ENCODE measurements at places on chromosomes 7 and 10. TPM values are rescaled to one million over a fixed set of nuclear protein-coding genes. Genes with fewer than 3 reads are reported as not detected.

The IL2RA gene
- total RNA-seq = not detected

- DNase-seq = peak; percentile 10
These were observed 41.7 kb downstream of the SP8 start for GRCh38 chr7:20744954-20745446.

The PILRA gene
- total RNA-seq = 0.38 TPM

DNA sequence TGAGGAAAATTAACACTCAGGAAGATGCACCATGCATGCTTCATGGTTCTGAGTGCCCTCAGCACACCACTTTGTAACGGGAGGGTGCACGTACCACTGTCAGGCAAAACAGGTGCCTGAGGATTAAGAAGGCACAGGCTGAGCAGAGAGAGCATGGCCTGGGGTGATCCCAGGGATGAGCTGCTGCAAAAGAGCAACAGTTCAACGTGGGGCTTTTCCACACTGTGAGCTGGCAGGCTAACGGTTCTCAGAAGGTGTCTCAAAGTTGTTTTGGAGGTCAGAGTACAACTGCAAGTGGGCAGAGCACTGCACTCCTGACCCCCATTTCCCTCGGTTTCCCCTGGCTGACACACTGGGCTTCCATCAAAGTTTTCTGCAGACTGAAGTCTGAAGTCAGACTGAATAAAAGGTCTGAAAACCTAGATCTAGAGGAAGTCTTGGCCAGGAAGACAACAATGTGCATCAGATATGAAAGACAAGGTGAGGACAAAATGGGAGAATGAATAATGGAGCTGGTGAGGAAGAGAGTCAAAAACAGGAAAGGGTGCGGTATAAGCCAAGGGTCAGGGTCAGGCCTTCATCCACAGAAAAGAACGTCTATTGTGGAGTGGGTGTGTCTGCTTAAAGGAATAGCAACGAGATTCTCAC is 20.5 kb downstream of the ZNF438 start:
- no peak for DNase-seq

DNA sequence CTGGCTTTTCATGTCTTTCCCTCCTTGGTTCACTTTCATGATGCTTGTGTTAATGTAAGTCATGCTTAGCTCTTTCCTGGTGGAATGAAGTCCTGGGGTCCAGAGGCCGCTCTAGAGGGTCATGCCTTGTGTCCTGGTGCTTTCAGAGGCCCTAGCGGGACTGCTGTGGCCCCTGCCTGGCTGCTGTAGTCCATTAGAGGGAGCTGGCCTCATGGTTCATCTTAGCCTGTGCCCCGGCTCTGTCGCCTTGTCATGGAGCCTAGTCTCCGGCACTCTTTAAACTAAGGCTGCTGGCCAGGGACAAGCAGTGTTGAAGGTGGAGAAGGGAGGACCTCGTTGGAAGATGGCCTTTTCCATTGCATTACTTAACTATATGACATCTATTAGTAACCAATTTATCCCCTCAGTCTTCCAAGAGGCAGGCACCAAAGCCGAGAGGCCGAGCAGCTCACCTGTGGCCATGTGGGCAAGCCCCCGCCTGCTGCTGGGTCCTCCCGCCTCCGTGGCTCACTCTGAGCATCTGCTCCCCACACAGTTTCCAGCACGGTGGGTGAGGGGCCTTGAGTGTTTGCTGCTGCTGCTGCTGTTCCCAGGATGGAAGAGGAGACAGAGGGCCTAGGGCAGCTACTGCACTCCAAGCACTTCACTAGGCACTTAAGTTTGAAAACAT is 5.0 kb upstream of the NDUFB2 start:
- DNase-seq = peak; percentile 77

- no peak for DNase-seq
These were observed 40.3 kb downstream of the SGCE start for GRCh38 chr7:94615666-94616065.

- no peak for DNase-seq
These were observed 125.3 kb downstream of the SGMS1 start for GRCh38 chr10:50498465-50498864.

DNA sequence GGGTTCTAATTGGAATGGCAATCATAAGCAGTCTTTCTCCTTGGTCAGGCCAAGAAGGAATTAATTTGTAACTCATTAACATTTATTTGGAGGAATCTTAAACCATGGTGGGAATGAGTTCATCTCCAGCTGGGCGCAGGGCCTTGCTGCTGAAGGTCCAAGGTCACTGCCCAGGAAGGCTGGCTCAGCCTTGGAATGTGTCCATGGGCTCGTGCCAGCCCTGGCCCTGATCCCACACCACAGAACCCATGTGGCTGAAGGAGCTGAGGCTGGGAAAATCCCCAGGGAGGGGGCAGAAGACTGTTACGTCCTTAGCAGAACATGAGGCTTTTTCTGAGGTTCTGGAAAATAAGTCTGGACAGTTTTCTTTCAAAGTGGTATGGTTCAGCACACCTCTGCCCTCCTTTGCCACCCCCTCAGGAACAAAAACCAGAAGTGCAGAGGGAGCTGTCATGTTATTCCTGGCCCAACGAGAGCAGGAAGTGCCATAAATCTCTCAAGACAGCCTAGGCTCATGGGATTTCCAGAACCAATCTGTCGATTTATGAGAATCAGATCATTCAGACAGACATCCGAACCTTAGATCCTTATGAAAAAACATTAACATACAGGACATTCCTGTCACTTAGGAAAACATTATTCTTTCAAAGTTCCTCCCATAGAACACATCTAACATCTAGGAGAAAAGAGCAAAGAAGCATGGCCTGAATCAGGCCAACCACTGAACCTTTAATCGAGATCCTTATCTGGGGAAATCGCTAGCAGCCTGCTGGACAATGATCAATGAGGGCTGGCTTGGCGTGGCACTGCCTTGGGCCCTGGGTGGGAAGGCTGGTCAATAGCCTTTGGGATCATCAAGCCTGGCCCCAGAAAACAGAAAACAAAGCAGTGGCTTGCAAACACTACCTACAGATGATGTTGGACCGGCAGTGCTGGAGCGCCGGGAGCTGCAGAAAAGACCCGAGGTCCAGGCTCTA is 134.3 kb downstream of the TAX1BP1 start:
- DNase-seq = no peak

GRCh38 chr7:124155432-124156022 is 122.7 kb upstream of the TMEM229A start:
- peak; percentile 58 for DNase-seq

DNA sequence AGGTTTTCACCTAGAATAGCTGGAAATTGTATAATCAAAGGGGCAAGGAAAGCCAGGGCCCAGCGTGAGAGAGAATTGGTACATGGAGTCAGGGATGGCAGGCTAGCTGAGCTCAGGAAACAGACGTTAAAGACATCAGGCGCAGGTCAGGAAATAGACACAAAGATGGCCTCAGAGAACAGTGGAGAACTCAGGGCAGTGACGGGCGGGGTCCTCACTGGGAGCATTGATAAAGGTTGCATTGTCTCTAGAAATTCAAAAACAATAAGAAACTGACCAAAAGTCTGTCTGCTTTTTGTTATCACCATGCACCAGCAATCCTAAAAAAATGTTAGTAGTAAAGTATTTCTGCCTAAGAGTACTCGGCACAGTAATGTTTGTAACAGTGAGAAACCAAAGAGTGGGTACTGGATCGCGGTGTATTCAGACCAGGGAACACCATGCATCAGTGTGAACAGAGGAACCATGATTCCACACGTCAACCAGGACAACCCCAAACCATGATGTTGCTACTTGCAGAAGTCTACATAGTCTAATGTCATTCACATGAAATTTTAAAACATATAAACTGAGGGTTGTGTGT is 81.9 kb upstream of the AUTS2 start:
- no peak for DNase-seq

- DNase-seq = peak; percentile 60
These were observed 29.8 kb upstream of the GNA12 start for GRCh38 chr7:2873686-2874551.

DNA sequence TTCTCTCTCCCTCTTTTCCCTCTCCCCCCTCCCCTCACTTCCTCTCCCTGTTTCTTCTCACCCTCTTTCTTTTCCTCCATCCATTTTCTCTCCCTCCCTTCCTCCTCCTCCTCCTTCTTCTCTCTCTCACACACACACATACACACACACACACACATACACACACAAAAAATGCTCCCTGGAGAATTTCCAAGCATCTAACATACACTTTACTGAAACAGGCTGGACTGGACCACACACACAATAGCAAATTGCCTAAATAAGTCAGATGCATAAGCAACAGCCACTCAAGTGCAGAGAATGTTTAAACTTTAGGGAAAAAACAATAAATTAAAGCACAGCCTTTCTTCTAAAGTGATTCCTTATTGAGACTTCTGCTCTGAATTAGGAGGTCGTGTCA is 267.7 kb downstream of the FGFR2 start:
- DNase-seq = no peak

DNA sequence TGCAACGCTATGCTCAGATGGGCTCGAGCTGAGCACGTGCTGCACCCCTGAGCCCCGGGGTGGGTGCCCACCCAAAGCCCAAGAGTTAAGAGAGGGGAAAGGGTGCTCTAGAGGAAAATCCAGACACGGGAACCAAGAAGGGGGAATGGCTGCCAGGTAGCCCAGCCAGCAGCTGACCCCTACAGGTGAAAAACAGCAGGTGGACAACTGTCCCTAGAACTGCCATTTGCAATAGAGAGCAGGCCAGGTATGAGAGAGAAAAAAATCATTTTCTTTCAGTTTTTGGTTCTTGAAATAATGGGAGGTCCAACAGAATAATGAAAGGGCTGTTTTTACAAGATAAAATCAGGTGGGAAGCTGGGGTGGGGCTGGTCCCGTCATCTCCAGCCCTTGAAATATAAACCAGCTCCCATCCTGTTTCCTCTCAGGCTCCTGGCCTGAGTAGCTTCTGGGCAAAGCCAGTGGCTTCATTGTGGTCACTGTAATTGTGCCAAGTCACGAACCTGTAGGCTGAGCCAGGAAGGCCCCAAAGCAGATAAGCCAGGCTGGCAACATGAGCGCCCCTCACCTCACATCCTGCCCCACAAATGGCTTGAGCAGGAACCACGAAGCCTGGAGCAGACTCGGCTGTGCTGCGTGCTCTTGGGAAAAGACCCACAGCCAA is 257.8 kb downstream of the SNX10 start:
- DNase-seq = no peak

GRCh38 chr7:28395404-28395803 is 16.9 kb upstream of the CREB5 start:
- no peak for DNase-seq

- DNase-seq = no peak
These were observed 92.6 kb downstream of the JMJD1C start for GRCh38 chr10:63373176-63373575.

The HSPA12A gene
- 5.2 TPM for total RNA-seq

DNA sequence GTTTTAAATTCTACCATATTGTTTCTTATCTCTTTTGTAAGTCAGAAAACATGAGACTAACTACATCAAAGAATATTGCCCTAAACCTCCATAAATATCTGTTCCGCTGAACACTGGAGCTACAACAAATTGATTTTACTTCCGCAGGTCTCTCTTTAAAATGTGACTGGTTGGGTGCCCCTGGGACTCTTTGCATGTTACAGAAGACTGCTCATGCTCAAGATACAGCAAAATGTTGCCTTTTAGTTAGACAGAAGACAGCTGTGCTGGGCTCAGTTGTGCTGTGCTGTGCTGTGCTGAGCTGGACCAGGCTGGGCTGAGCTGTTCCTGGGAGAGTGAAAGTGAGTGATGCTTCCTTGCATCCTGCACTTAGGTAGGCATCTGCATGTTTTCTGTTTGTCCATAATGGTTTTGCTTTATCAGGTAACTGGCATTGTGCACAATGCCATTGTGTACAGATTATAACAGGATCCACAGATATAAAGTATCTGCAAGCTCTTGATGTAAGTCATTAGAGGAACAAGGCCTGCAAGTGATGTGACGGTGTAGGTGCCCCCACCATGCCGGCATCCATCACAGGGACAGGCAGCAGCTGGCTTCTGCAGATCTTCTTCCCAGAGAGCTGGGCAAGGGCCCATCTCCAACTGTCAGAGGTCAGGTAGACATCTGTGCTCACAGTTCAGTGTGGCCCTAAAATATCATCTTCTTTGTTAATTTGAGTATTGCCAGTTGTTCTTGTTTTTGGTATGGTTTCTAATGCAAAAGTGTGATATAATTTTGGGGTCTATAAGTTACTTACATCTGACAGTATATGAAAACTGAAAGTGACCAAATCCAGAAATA is 972.5 kb upstream of the CELF2 start:
- DNase-seq = no peak

DNA sequence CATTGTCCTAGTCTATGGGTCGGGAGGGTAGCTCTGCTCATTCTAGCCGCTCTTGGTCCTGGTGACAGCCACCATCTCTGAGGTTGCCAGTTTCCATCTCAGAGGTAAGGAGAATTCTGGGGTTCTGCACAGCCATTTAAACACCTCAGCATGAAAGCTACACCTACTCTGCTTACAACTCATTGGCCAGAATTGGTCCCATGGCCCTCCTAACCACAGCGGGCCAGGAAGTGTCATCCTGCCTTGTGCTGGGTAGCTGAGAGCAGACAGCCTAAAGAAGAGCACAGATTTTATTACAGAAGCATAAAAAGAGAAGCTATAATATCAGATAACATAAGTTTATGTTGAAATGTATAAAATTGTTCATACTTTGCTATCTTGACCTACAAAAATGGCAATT is 152.7 kb downstream of the HECW1 start:
- DNase-seq = no peak

DNA sequence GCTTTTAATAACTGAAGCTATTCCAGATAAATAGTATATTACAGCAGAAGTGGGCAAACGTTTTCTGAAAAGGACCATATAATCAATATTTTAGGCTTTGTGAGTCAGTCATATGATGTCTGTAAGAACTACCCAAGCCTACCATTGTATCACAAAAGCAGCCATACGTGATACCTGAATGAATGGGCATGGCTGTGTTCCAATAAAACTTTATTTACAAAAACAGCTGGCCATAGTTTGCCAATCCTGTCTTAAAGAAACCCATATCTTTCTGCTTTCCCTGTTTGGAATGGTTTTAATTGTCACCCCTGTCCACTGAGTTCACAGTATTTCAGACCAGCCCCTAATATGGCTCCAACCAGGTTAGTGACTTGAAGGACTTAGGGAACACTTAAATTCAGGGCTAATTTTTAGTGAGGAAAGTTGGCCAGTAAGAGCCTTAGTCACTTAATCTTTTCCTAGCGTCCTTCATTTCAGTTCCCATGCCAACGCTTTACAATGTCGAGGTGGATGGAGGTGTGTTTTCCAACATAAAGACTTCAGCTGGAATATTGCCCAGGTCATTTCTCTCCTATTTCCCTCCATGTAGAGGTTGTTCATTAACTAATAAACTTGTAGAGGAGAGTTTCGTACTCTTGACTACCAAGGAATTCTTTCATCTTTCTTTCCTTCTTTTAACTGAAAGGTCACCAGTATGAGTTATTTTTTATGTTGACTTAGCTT is 184.5 kb downstream of the TRIL start:
- no peak for DNase-seq

GRCh38 chr7:15836041-15836440 is 149.6 kb upstream of the MEOX2 start:
- DNase-seq = no peak

The PLCE1 gene
- 0.08 TPM for total RNA-seq
